SK-N-SH treated with all-trans-retinoic acid at 6 μM for 48 hours (cell line): ENCODE measurements at places on chromosomes 11 and 22.

- no peak for ATAC-seq
Measured at GRCh38 chr11:27968461-27968860, 139.5 kb downstream of the KIF18A start.

GRCh38 chr11:78319453-78319955 is 98.1 kb downstream of the GAB2 start:
- peak; percentile 85 for ATAC-seq

GRCh38 chr11:34658071-34659015 is 37.5 kb downstream of the EHF start:
- no peak for ATAC-seq

- no peak for ATAC-seq
Measured at GRCh38 chr11:494761-495536, 12.1 kb downstream of the RNH1 start.

DNA sequence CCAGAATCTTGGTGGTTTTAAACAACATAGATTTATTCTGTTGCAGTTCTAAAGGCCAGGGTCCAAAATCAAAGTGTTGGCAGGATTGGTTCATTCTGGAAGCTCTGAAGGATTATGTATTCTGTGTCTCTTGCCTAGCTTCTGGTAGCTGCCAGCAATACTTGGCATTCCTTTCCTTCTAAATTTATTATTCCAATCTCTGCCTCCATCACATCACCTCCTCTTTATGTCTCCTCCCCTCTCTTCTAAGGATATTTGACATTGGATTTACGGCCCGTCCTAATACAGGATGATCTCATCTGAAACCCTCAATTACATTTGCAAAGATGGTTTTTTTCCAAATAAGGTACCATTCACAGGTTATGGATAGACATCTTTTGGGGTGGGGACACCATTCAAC is 186.5 kb downstream of the SBF2 start:
- no peak for ATAC-seq

DNA sequence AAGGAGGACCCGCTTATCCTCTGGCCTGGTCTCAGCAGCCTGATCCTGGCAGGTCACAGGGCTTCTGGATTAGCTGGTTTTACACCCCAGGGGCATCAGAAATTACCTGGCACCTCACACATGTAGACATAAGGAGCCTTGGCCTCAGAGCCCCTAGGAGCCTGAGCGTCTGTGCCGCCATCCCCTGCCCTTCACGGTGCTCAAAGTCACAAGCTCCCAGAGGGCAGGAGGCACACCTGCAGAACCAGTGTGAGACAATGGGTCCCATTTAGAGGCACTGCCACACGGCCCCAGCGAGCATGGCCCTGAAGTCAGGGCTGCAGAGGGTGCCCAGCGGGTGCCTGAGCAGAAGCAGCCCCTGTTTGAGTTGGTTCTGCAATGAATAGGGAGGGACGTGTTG is 3.9 kb downstream of the DGKZ start:
- ATAC-seq, result no peak

DNA sequence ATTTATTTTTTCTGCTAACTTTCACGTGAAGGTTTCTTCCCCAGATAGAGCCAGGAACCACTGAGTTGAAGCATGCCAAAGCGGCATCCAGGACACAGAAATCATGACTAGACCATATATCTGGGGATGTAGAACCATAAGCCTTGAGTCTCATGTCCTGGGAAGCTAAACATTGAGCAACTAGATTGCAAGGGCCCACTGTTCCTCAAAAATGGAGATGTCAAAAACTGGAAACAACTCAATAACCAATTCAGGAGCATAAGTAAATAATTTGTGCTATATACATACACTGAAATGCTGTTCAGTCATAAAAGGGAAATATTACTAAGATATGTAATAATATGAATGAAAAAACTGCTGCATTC is 29.0 kb upstream of the CARD16 start:
- ATAC-seq, result no peak

- no peak for ATAC-seq
Measured at GRCh38 chr11:45459491-45459890, 173.3 kb upstream of the SYT13 start.

DNA sequence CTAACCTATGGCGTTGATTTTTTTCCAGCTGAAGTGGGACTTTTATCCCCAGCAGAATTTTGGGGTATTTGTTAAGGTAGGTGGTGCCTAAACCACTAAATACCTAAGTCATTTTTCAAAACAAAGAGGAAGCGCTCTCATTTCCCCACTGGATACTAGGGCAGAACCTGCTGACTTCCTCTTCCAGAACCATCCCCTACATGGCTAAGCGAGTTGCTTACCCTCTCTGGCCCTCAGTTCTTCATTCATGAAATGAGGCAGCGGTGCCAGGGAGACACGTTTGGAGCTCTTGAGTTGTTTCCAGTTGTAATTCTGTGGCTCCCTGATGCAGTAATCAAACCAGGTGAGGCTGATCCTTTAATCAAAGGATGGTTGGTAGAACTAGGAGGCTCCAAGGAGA is 10.0 kb upstream of the MTMR3 start:
- ATAC-seq, result no peak

GRCh38 chr22:35411102-35411501 is 11.2 kb downstream of the MCM5 start:
- ATAC-seq, result no peak

- ATAC-seq, result no peak
Measured at GRCh38 chr11:61110255-61111049, 8.2 kb downstream of the CD5 start.

- peak; percentile 46; the same call in 1 of the 3 replicates for ATAC-seq
Measured at GRCh38 chr22:40728731-40729189, 49.5 kb downstream of the MCHR1 start.

GRCh38 chr11:106496677-106497076 is 419.2 kb downstream of the AASDHPPT start:
- ATAC-seq, result no peak

DNA sequence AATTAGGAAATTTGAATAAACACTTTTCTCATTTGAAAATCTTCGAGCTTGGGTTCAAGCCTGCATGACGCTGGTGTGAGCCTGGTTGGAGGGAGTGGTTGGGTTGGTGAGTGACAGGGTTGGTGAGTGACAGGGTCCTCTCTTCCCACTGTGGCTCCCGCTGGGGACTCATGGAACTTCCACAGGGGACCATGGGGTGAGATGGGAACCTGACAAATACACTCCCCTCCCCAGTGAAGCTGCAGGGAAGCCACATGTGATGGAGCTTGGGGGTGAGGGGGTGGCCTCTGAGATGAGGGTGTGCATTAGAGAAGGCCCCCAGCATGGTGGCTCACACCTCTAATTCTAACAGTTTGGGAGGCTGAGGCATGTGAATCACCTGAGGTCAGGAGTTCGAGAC is 66.8 kb downstream of the RTL6 start:
- ATAC-seq, result no peak

- ATAC-seq, result peak; percentile 28
Measured at GRCh38 chr11:65390996-65391395, 4.6 kb downstream of the FRMD8 start.

DNA sequence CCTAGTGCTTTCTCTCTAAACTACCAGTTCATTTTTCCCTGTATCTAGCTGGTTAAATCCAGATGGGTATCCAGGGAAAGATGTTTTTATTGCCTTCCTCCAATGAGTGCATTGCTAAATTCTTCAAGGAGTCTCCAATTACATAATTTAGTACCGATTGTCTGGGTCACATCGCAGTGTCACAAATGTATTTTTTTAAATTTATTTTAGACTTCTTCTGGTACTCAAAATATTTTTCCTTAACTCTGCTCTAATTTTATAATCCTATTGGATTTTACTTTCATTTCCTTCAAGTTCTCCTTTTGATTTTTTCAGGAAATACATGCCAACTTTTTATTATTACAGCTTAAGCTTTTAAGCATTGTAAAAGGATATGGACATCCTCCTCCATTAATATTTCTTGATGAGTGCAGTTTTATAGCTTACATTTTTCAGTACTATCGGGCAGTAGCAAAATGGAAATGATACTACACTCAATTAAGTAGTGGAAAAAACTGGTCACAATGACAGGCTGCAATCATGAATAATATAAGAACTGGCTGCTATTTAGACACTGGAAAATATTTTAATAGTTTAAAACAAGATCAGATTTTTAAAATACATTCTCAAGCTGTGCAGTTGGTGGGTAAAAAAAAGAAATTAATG is 20.3 kb downstream of the BBOX1 start:
- ATAC-seq, result peak; percentile 65

DNA sequence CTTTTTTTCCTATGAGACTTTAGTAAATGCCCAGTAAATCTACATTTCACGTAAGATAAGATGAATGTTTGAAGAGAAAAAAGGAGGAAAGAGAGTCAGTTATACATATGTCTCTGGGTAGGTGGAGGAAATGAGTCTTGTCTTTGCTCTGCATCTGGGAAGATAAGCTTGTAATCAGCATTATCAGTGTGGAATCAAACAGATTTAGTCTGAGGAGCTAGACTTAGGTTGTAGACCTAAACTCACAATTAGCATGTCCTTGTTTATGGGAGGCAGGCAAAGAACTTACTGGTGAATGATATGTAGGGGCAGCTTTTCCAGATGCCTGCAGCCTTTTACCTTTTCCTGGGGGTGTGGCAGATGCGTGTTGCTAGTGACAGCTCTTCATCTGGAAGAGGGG is 962.3 kb downstream of the TBC1D22A start:
- ATAC-seq, result no peak

DNA sequence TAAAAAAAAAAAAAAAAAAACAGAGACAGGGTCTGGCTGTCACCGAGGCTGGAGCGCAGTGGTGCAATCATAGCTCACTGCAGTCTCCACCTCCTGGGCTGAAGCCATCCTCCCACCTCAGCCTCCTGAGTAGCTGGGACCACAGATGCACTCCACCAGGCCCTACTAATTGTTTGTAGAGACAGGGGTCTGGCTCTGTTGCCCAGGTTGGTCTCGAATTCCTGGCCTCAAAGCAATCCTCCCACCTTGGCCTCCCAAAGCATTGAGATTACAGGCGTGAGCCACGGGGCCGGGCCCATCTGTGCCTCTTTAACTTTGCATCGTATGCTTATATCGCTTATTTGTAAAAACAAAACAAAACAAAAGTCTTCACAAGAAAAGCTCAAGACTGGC is 3.1 kb downstream of the CPT1A start:
- ATAC-seq, result no peak

DNA sequence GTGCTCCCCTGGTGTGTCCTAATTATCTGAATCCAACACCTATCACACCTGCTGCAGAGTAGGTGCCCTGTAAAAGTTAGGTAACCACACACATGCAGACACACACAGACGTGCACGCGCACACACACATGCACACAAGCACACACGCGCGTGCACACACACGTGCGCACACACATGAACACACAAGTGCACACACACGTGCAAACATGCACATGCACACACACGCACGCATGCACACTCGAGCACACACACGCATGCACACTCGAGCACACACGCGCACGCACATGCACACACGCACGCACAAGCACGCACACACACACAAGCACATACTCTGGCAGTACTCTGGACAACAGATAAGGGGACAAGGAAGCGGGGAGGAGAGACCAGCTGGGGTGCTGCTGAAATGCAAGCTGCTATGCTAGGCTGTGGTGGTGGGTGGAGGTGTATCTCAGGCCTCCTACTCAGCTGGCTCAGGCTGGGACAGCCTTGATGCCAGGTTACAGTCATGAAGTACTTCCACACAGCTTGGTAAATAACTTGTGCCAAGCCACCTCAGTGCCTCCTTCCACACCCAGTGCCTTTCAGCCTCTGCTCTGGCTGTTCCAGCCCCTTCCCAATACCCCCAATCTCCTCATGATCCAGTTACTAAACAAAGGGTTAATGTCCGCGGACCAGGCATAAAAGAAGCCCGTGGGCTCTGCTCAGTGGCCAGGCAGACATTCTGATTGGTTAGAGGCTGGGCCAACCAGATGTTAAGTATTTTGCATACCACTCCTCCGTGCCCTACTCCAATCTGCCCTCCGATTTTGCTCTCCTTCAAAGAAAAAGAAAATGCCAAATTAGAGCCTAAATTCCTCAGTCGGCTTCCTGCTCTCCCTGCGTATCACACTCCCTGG is 374.1 kb downstream of the TENM4 start:
- ATAC-seq, result peak; percentile 58

- ATAC-seq, result no peak
Measured at GRCh38 chr11:118338637-118339061, 3.9 kb downstream of the CD3D start.

DNA sequence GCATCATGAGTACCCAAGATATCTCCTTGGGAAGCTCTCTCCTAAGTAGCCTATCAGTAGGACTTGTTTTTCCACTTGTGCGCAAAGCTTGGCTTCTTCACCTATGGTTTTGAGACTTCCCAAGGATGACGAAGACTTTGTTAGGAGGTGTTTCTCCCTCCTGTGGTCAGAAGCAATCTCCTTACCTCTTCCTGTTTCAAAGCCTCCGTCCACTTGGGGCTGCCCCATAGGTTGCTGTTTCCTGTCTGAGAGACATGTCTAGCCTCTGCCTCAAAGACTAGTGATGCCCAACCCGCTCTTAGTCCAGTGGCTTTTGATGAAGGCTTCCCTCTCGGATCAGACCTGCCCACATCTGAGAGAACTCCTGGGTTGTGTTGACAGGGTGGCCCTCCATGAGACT is 92.9 kb downstream of the TRAF6 start:
- no peak for ATAC-seq

- no peak for ATAC-seq
Measured at GRCh38 chr11:125179346-125179745, 14.8 kb downstream of the PKNOX2 start.

- no peak for ATAC-seq
Measured at GRCh38 chr22:37032535-37033460, 13.3 kb downstream of the MPST start.

- ATAC-seq, result no peak
Measured at GRCh38 chr11:122177238-122177637, 61.2 kb upstream of the BLID start.

DNA sequence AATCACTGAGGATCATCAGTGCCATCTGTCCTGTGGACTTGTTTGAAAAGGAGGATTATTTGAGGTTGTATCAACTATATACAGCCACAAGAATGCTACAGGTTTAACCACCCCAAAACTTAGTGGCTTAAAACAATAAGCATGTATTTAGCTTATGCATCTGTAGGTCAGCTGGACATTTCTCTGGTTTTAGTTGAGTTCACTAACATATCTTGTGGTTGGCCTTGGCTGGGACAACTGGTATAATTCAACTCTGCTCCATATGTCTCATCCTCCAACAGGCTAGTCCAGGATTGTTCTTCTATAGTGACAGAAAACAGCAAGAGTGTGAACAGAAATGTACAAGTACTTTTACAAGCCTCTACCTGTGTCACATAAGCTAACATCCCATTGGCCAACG is 49.9 kb upstream of the SOX6 start:
- ATAC-seq, result no peak

DNA sequence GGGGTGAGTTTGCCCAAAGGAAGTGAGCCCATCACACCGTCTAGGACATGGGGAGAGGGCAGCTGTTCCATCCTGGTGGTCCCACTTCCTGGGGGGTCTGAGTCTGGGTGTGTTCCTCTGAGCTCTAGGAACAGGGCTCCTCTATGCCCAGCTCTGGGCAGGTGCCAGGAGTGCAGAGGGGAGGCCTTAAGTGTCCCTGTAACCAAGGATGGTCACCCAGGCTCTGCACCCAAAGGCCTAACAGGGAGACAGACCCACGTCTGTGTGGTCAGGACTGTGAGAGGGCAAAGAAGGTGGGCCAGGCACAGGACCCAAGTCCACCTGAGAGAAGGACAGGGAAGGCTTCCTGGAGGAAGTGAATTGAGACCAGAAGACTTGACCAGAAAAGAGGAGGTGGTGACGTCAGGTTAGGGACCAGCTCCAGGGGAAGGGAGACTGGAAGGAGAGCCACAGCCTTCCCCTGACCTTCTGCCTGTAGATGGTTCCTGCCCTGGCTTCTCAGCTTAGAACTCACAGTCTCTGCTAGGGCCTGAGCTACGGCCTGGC is 11.3 kb upstream of the TCF20 start:
- no peak for ATAC-seq
